ENCODE measurements at places on chromosomes 1 and 21.

DNA sequence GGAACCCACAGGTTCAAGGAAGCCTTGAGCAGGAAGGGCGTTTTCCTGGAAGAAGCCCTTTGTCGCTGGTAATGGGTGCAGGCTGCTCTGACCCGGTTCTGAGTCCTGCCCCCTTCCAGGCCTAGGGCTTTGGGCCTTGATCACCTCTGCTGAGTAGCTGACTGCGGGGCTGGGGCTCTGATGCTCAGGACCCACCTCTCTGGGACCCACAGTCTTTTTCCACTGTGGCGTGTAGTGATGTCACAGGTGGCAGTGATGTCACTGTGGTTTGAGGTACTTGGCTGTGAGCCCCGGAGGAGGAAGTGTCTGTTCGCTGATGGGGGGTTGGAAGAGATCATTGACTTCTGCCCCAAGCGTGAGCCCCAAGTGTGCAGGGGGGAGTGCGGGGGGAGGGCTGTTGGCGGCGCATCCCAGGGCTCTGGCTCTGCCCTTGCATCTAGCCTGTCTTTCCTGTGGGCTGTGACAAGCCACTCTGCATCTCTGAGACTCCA is 6.9 kb downstream of the TNFRSF1B start:
- no peak for DNase-seq

- no peak for DNase-seq
These were observed 407.0 kb downstream of the PTPRU start for GRCh38 chr1:29643281-29643680.

GRCh38 chr1:205774198-205775014 is 876 bp downstream of the RAB29 start:
- peak; percentile 65 for DNase-seq

- DNase-seq, result no peak
These were observed 70.5 kb downstream of the IGSF21 start for GRCh38 chr1:18178111-18178510.

- peak; percentile 63 for DNase-seq
These were observed 5.5 kb upstream of the PRKCZ start for GRCh38 chr1:2044510-2045319.

- no peak for DNase-seq
These were observed 1.6 kb upstream of the SH3BGRL3 start for GRCh38 chr1:26278303-26278702.

GRCh38 chr21:38600106-38600505 is 101.8 kb upstream of the ERG start:
- no peak for DNase-seq

Measured in NCI-H82 (cell line).